ENCODE measurements at places on chromosomes 1 and 21.

- DNase-seq: no peak
Measured at GRCh38 chr1:2273401-2274090, 45.4 kb downstream of the SKI start.

GRCh38 chr21:14673649-14674048 lies 127.5 kb upstream of the SAMSN1 start:
- DNase-seq: no peak

- DNase-seq: no peak
Measured at GRCh38 chr21:38622827-38623209, 124.5 kb upstream of the ERG start.

GRCh38 chr1:154839691-154840090 lies 30.4 kb downstream of the KCNN3 start:
- no peak for DNase-seq

GRCh38 chr1:58047265-58047858 lies 499.2 kb downstream of the OMA1 start:
- no peak for DNase-seq

DNA sequence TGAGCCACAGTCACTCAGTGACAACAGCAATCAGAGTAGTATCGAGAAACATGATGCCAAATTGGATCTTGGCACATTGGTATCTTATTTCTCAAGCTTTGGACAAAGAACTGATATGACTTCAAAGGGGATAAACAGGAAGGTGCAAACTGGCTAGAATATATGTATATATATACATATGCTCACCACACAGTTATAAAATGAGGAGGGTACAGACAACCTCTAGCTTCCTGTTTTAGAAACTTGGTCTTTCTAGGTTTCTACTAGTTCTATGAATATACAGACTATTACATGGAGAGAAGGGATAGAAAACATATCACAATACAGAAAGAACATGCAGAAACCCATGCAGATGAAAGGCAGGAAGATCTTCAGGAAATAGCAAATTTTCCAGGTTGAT lies 292.1 kb upstream of the SNX7 start:
- no peak for DNase-seq

DNA sequence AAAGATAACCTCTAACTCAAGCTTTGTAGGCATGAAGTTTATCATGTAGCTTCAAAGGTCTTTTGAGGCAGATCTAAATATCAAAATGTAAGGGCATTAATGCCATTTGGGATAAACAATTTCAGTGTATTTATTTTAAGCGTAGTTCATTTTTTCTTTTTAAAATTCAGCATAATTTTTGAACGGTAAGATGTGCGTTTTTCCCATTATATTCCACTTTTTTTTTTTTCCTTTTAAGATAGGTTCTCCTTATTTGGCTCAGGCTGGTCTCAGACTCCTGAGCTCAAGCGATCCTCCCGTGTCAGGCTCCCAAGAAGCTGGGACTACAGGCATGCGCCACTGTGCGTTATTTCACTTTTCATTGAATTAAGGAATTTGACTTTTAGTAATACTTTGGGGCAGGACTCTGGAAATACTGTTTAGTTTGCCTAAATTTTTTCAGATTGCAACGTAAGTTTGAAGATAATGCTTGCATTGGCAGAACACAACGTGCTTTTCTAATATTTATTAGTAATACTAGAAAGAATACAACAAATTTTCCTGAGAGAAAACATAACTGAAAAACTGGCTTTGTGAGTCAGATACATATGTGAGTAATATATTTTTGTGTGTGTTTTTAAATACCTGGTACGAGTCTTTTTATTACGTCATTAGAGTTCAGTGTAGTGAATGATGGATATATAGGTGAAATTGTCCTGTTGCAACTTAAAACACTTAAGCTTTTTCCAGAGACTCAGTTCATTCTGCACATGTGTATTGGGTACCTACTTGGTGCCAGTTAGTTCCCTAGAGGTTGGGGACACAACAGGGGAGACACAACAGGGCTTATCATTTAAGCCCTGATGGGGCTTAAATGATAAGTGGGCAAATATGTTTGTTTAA lies 2.2 kb downstream of the RALGPS2 start:
- DNase-seq: no peak

All from dorsolateral prefrontal cortex (tissue), 122 donors.